Globus pallidus (tissue), 1 donor: ENCODE measurements at places on chromosomes 16 and 17.
A peak's percentile ranks its signal among the peaks of the same experiment; 100 is the strongest.

GRCh38 chr17:50430821-50431618, 5.0 kb downstream of the ACSF2 start:
- DNase-seq: no peak

DNA sequence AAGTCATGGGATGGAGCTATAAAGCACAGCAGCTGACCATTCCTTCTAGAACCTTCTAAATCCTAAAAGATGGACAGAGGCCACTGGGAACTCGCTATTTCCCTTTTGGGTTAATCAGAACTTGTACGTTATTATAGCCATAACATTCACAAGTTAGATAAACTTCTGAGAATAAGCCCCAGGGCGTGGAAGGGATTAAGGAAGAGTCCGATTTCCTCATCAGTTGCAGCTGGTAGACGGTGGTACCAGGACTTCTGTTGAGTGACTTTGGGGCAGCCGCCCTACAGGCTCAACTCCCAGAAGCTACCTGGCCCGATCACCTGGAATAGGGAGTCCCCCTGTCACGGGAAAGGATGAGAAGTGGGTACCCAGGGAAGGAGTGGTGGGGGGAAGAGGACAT, 370.1 kb upstream of the ZFHX3 start:
- no peak for DNase-seq

GRCh38 chr16:49594685-49595498, 221.3 kb downstream of the C16orf78 start:
- DNase-seq: no peak

- no peak for DNase-seq
Measured at GRCh38 chr17:48704361-48705248, 17.7 kb downstream of the PRAC1 start.

GRCh38 chr16:65384441-65384840, 262.6 kb upstream of the CDH11 start:
- no peak for DNase-seq

DNA sequence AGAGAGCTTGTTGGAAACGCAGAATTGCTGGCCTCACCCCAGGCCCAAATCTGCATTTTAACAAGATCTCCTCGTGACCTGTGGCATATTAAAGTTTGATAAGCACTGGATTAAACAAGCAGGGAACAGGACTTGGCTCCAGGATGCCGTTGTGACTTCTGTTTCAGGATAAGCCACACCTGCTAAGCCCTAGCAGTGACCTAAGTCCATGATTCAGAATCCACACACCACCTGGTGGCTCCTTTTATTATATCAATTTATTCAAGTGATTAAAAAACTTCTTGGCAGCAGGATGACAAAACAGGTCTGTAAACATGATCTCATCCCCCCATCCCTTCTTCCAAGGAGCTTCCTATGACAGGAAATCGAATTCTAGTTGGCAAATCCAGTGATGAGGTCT, 9.1 kb downstream of the NAGPA start:
- no peak for DNase-seq

- DNase-seq: no peak
Measured at GRCh38 chr16:2147378-2147777, 1.0 kb upstream of the RAB26 start.

- no peak for DNase-seq
Measured at GRCh38 chr17:61928101-61928436, 287 bp upstream of the INTS2 start.

GRCh38 chr17:20998571-20999043, 44.2 kb downstream of the USP22 start:
- no peak for DNase-seq

GRCh38 chr17:30074730-30075129, 41.9 kb upstream of the NSRP1 start:
- no peak for DNase-seq

- no peak for DNase-seq
Measured at GRCh38 chr17:72693151-72693878, 399.2 kb downstream of the SLC39A11 start.

DNA sequence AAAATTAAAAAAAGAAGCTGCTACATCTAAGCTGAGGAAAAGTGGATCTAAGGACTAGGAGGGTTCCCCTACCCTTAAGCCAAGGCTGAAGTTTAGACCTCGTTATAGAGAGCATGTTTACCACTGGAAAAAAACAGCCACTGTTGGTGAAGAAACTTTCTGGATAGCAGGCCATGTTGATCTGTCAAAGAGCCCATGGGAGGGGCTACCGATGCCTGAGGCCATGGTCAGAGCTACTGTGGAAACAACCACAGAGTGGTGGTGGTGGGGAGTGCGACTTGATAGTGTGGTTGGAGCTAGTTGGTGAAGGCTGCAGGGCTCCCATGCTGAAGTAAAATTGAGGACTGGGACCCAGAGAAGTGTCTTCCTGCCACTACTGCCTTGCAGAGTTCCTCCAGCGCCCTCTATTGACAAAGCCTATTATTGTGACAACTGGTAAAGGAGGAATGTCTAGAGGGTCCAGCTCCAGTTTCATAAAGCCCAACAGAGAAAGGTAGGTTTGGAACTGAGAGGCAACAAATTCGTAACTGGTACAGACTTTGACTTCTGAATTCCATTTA, 12.7 kb upstream of the FAM20A start:
- DNase-seq: peak; percentile 37

DNA sequence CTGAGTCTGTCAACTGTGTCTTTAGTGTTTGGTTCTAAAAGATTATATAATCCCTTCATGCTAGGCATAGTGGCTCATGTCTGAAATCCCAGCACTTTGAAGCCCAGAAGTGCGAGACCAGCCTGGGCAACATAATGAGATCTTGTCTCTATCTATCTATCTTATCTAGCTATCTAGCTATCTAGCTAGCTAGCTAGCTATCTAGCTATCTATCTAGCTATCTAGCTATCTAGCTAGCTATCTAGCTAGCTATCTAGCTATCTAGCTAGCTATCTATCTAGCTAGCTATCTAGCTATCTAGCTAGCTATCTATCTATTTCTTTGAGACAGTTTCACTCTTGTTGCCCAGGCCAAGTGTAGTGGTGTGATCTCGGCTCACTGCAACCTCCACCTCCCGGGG, 43.8 kb downstream of the SPAG9 start:
- DNase-seq: no peak

- no peak for DNase-seq
Measured at GRCh38 chr17:70871180-70871818, 702.0 kb downstream of the KCNJ2 start.

- no peak for DNase-seq
Measured at GRCh38 chr17:16329519-16330271, 23.6 kb downstream of the CENPV start.

- DNase-seq: no peak
Measured at GRCh38 chr17:77429369-77429968, 288.7 kb downstream of the SEC14L1 start.

DNA sequence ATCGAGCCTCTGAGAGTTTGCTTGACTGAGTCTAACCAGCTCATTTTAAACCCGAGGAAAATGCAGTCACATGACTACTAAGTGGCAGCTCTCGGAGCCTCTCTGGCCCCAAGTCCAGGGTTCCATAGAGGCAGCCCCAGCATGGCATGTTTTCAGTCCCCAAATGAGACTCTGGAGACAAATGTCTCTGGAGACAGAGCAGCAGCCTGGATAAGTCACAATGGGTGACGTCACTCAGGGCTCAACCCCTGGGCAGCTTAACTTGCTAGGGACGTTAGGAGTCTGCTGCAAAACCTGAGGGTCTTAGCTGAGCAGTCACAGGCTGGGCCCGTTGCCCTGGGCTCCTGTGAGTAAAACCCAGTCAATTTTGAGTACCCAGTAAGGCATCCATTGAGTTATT, 6.9 kb upstream of the STH start:
- DNase-seq: peak; percentile 41

DNA sequence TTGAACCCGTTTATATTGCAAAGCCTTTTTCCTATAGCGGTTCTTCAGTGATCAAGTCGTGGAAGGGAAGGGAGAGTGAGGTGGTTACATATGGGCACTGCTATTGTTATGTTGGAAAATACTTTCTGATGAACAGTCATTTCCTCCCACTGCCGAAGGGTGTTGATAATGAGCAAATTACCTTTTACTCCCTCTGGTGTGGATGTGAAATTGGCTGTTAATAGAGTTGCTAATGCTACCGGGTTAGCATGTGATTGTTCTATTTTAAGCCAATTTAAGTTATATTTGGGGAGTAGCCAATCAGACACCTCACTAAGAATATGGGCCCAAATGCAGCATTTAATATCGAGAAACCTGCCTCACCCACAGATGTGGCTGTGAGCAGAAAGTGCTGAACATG, 15.6 kb upstream of the PMFBP1 start:
- DNase-seq: no peak

- no peak for DNase-seq
Measured at GRCh38 chr16:30965436-30965835, 7.9 kb downstream of the SETD1A start.

GRCh38 chr17:29048440-29049368, 5.8 kb downstream of the PIPOX start:
- DNase-seq: no peak

GRCh38 chr16:84950906-84951305, 60.4 kb downstream of the ZDHHC7 start:
- no peak for DNase-seq

- DNase-seq: no peak
Measured at GRCh38 chr17:37828651-37829124, 83.8 kb upstream of the HNF1B start.

GRCh38 chr16:11783319-11784037, 13.6 kb downstream of the ZC3H7A start:
- peak; percentile 17 for DNase-seq

DNA sequence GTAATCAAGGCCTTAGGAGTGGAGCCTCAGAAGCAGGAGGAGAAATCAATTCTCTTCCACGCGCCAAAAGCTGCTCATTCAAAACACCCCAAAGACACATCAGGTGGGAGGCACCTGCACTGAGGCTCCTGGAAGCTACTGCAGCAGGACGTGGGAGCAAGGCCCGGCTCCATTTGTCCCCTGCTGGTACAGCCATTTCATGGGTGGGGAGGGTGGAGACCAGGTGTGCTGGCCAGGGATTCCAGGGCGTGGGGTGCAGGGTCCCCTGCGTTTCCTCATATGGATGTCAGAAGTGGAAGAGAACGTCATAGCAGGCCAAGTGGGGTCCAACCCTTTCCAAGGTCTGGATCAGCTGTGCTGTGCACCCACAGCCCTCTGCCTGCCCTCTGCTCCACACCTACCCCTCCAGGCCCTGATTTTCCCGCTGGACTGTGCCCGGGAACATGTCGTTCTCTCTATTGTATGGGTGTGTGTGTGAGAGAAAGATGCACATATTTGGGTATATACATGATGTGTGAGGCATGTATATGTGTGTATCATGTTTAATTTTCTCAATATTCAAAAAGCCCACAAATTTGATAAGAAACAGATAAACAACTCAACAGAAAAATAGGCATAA, 39.2 kb upstream of the CBX4 start:
- DNase-seq: no peak

GRCh38 chr17:50365649-50366393, 7.2 kb downstream of the MRPL27 start:
- no peak for DNase-seq
